ENCODE measurements at places on chromosomes 7 and 10. TPM values are rescaled to one million over a fixed set of nuclear protein-coding genes. Genes with fewer than 3 reads are reported as not detected.

Gene HTR7
- total RNA-seq: 0.29 TPM

Gene CHST3
- total RNA-seq: 8.6 TPM

Gene PON1
- total RNA-seq: not detected

Gene FAM13C
- total RNA-seq: 16.5 TPM

Gene TMEM196
- total RNA-seq: not detected

DNA sequence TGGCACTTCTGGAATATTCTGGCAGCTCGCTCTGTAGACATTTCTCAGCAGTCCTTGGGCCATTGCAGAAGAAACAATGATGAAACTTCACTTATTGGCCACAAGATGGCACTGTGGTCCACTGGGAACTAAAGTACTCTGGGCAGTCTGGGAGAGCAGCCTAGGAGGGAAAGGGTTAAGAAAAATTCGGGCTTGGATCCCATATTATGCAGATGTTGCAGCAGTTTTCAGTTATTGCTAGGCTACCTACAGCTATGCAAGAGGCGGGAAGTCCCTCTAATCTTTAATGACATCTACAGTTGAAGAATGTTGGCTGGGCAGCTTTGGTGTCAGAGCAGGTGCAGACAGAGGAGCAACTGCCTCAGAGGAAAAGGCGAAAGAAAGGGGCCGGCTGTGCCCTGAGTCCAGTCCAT, 201.7 kb upstream of the PRSS58 start:
- no peak overlapping the region for H3K27ac ChIP-seq
- H3K27me3 ChIP-seq: no peaks in the 10 kb centered on the region
- H3K4me1 ChIP-seq: no peaks in the 10 kb centered on the region

GRCh38 chr7:27095897-27096767, at the start of gene HOXA1:
Gene HOXA1, minus strand, starts transcription at chr7:27096000. Its CDS starts 88 bp downstream, at chr7:27095912.
- DNase-seq: peak; percentile 31
- H3K4me1 ChIP-seq: peaks cover 18% of the 10 kb centered on the region
- peaks cover 25% of the 10 kb centered on the region for H3K27me3 ChIP-seq
- no peaks in the 10 kb centered on the region for H3K36me3 ChIP-seq

- no peak overlapping the region for H3K27ac ChIP-seq
- H3K36me3 ChIP-seq: no peaks in the 10 kb centered on the region
- no peak for DNase-seq
- H3K27me3 ChIP-seq: no peaks in the 10 kb centered on the region
- H3K4me3 ChIP-seq: no peak overlapping the region
- H3K4me1 ChIP-seq: no peaks in the 10 kb centered on the region
These were observed 15.9 kb upstream of the C10orf120 start for GRCh38 chr10:122715576-122715975.

GRCh38 chr10:52198540-52198939, 115.5 kb upstream of the DKK1 start:
- no peaks in the 10 kb centered on the region for H3K4me1 ChIP-seq
- H3K4me3 ChIP-seq: no peak overlapping the region
- no peaks in the 10 kb centered on the region for H3K36me3 ChIP-seq
- no peaks in the 10 kb centered on the region for H3K27me3 ChIP-seq
- DNase-seq: no peak

DNA sequence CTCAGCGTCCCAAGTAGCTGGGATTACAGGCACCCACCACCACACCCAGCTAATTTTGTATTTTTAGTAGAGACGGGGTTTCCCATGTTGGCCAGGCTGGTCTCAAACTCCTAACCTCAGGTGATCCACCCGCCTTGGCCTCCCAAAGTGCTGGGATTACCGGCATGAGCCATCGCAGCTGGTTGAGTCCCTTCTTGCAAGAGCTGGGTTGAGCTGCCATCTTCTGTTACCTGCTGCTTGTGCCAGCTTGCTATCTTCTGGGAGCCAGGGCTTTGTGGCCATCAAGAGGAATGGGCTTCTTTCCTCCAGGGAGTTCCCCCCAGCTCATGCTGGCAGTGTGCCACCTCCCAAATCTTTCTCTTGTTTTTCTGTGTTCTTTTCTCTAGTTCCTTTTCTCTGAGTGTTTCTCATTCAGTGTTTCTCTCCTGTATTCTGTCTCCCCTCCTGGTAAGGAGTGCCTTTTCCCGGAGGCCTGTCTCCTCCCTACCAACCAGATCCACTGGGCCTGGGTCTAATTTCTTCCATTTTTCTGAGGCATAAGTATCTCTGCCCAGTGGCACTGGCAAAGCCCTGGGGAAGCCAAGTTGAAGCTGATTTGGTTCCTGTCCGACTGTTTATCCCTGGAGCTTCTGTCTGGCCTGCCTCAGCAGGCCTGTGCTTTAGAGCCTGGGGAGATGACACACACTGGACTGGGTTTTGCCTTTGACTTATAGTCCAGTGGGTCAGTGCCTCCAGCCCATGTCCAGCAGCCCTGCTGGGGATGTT, 3.7 kb downstream of the DBNL start:
- H3K36me3 ChIP-seq: peaks cover 32% of the 10 kb centered on the region
- H3K4me3 ChIP-seq: no peak overlapping the region
- H3K27ac ChIP-seq: no peak overlapping the region
- peaks cover 23% of the 10 kb centered on the region for H3K4me1 ChIP-seq
- no peak for DNase-seq

- no peaks in the 10 kb centered on the region for H3K36me3 ChIP-seq
- no peaks in the 10 kb centered on the region for H3K4me1 ChIP-seq
- no peak for DNase-seq
These were observed 51.4 kb upstream of the KIAA1217 start for GRCh38 chr10:24157567-24157966.

GRCh38 chr7:116811768-116812167, 50.6 kb upstream of the CAPZA2 start:
- no peaks in the 10 kb centered on the region for H3K27me3 ChIP-seq
- no peak overlapping the region for H3K27ac ChIP-seq
- no peaks in the 10 kb centered on the region for H3K4me1 ChIP-seq
- no peak for DNase-seq

DNA sequence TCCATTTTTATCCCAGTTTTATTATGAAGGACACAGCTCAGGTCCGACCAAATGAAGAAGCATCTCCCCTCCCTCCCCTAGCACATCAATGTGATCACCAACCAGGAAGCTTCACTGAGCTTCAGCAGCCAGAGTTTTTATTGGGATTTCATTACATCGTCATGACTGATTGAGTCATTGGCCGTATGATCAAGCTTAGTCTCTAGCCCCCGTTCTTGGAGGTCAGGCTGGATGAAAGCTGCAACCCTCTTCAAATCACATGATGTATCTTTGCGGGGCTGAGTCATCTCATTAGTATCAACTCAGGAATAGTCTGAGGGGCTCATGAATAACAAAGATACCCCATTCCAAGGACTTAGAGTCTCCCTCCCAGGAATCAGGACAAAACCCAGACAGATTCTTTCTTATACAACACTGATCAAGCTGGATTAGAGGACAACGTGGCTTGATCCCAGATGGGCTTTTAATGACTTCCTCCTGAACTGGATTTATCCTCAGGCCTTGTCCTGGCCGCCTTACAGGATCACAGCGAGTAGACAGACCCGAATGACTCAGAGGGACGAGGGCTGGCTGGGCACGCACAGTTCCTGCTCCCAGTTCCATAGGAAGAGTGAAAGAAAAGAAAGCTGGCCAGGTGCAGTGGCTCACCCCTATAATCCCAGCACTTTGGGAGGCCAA, 14.5 kb downstream of the LIMK1 start:
- no peak overlapping the region for H3K4me3 ChIP-seq
- H3K36me3 ChIP-seq: peaks cover 13% of the 10 kb centered on the region
- H3K4me1 ChIP-seq: peaks cover 26% of the 10 kb centered on the region
- H3K27me3 ChIP-seq: no peaks in the 10 kb centered on the region

DNA sequence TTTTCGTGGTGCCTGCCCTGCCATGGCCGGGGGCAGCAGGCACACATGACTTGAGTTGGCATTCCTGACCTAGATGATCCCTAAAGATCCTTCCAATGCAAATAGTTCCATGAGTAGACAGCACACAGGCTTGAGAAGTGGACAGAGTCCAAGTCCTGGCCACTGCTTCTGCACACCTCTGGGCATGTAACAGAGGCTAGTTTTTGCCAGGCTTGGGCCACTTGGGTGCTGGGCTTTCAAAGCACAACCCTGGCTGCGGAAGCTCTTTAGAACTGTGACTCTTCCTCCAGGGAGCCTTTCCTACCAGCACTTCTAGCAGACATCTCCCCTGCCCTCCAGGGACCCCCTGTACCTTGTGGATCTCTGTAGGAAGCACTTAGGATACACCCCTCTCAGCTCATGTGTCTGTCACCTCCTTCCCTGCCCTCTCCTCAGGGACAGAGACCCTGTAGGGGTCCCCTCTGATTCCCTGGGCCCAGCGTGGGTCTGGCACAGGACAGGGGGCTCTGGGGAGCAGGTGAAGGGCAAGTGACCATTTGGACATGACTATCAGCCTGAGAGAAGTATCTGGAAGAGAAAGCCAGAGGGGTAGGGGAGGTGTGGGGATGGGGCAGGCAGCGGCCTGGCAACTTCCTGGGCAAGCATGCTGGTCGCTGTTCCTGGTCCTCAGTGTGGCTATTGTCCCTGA, 36.2 kb downstream of the ZCCHC24 start:
- H3K4me1 ChIP-seq: peaks cover 63% of the 10 kb centered on the region
- H3K27ac ChIP-seq: no peak overlapping the region
- no peaks in the 10 kb centered on the region for H3K27me3 ChIP-seq
- H3K4me3 ChIP-seq: no peak overlapping the region
- no peaks in the 10 kb centered on the region for H3K36me3 ChIP-seq

- DNase-seq: no peak
- H3K27me3 ChIP-seq: no peaks in the 10 kb centered on the region
- H3K4me3 ChIP-seq: no peak overlapping the region
- H3K36me3 ChIP-seq: no peaks in the 10 kb centered on the region
- H3K27ac ChIP-seq: no peak overlapping the region
These were observed 254.5 kb downstream of the BUB3 start for GRCh38 chr10:123408660-123409059.

DNA sequence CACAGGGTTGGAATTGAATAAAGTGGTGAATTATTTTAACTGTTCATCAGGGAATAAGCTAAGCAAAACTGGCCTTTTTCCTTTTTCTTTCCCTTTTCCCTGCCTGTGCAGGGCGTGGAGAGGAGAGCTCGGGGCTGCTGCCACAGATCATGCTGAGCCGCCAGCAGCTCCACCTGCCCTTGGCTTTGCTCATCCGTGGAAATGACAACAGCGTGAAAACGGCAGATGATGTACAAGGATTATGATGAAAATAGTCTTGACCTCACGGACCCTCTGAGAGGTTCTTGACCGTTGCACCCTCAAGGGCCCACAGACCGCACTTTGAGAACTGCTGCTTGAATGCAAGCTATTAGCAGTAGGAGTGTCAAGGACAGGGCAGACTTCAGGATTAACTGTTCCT, 10.6 kb downstream of the PPP2R2D start:
- H3K27me3 ChIP-seq: no peaks in the 10 kb centered on the region
- H3K4me3 ChIP-seq: no peak overlapping the region
- no peak for DNase-seq

DNA sequence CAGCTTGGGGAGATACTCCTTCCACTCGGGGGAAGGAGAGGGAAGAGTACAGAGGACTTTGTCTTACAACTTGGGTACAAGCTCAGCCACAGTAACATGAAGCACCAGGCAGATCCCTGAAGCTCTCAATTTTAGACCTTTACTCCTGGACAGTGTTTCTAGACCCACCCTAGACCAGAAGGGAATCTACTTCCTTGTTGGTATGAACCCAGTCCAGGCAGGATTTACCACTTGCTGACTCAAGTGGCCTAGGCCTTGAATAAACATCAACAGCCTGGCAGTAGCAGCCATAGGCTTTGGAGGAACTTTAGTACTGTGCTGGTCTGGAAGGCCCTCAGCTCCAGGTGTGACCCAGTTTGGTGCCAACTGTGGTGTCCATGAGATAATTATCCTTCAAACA, 173.1 kb downstream of the ADRA2A start:
- H3K4me1 ChIP-seq: no peaks in the 10 kb centered on the region
- H3K27ac ChIP-seq: no peak overlapping the region
- DNase-seq: no peak
- no peak overlapping the region for H3K4me3 ChIP-seq
- H3K36me3 ChIP-seq: no peaks in the 10 kb centered on the region
- no peaks in the 10 kb centered on the region for H3K27me3 ChIP-seq

DNA sequence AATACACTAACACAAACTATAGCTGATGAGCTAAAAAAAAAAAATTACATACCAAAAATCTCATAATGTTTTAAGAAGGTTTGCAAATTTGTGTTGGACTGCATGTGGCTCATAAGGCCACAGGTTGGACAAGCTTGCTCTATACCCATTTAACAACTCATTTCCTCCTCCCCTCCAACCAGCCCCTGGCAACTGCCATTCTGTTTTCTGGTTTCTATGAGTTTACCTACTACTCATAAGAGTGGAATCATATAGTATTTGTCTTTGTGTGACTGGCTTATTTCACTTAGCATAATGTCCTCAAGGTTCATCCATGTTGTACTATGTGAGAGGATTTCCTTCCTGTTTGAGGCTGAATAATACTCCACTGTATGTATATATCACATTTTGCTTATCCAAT, 100.4 kb upstream of the ARHGAP21 start:
- H3K4me3 ChIP-seq: no peak overlapping the region
- H3K27me3 ChIP-seq: no peaks in the 10 kb centered on the region
- DNase-seq: no peak

- no peaks in the 10 kb centered on the region for H3K4me1 ChIP-seq
- no peak for DNase-seq
- no peaks in the 10 kb centered on the region for H3K36me3 ChIP-seq
- no peak overlapping the region for H3K4me3 ChIP-seq
- H3K27ac ChIP-seq: no peak overlapping the region
- H3K27me3 ChIP-seq: no peaks in the 10 kb centered on the region
These were observed 451.7 kb upstream of the TEX47 start for GRCh38 chr7:89247207-89247606.

- H3K4me3 ChIP-seq: peak overlapping the region; percentile 75
- H3K27me3 ChIP-seq: no peaks in the 10 kb centered on the region
- peak; percentile 86 for DNase-seq
- H3K4me1 ChIP-seq: peaks cover 36% of the 10 kb centered on the region
- H3K27ac ChIP-seq: peak overlapping the region; percentile 90
- H3K36me3 ChIP-seq: no peaks in the 10 kb centered on the region
These were observed 1.7 kb upstream of the EGR2 start for GRCh38 chr10:62817766-62818425.
